ENCODE measurements at places on chromosomes 1 and 21. TPM values are rescaled to one million over a fixed set of nuclear protein-coding genes. Genes with fewer than 3 reads are reported as not detected.

The KIF2C gene
- 4.7 TPM for total RNA-seq

The C1orf87 gene
- total RNA-seq: not detected

The SEC16B gene
- 5.7 TPM for total RNA-seq

The EDARADD gene
- total RNA-seq: under 0.01 TPM

The CXADR gene
- 0.52 TPM for total RNA-seq

The ACTA1 gene
- total RNA-seq: 2,324 TPM

The ANGPTL1 gene
- total RNA-seq: 47.5 TPM

The WLS gene
- 68.9 TPM for total RNA-seq

The PGBD5 gene
- 5.7 TPM for total RNA-seq

The BCL2L15 gene
- under 0.01 TPM for total RNA-seq

The OR2L13 gene
- not detected for total RNA-seq

The ADORA3 gene
- total RNA-seq: 0.52 TPM

The RASAL2 gene
- total RNA-seq: 8.4 TPM

The OLIG2 gene
- not detected for total RNA-seq

The PRUNE1 gene
- total RNA-seq: 9.9 TPM
